ENCODE measurements at places on chromosomes 1 and 21. TPM values are rescaled to one million over a fixed set of nuclear protein-coding genes. Genes with fewer than 3 reads are reported as not detected.

The RIMS3 gene
- total RNA-seq, result 6.9 TPM

The OR2T11 gene
- 0.21 TPM for total RNA-seq

The IL12RB2 gene
- total RNA-seq, result 5.3 TPM

The OR6N1 gene
- 0.77 TPM for total RNA-seq

The AMY2A gene
- total RNA-seq, result not detected

The CD2 gene
- 35.4 TPM for total RNA-seq

The TNFRSF4 gene
- total RNA-seq, result 7.7 TPM

The ALX3 gene
- total RNA-seq, result not detected

The VWA1 gene
- 13.5 TPM for total RNA-seq

The SPRR2F gene
- total RNA-seq, result not detected

The CFAP126 gene
- total RNA-seq, result not detected

The ANP32E gene
- 36.5 TPM for total RNA-seq

The FOXD2 gene
- total RNA-seq, result 0.43 TPM

The CACNA1S gene
- total RNA-seq, result not detected

The SUSD4 gene
- total RNA-seq, result 0.68 TPM

The PDIK1L gene
- 11.6 TPM for total RNA-seq

The PTGFR gene
- 0.30 TPM for total RNA-seq

The TSPEAR gene
- total RNA-seq, result not detected

Data from spleen (tissue), 13 donors.